Cerebellum (tissue), 4 donors: ENCODE measurements at places on chromosomes 16 and 17.
A peak's percentile ranks its signal among the peaks of the same experiment; 100 is the strongest.

GRCh38 chr17:44111777-44112176 lies 11.7 kb downstream of the HDAC5 start:
- no peak for DNase-seq

- no peak for DNase-seq
Measured at GRCh38 chr17:4509401-4509800, 10.7 kb downstream of the SPNS2 start.

DNA sequence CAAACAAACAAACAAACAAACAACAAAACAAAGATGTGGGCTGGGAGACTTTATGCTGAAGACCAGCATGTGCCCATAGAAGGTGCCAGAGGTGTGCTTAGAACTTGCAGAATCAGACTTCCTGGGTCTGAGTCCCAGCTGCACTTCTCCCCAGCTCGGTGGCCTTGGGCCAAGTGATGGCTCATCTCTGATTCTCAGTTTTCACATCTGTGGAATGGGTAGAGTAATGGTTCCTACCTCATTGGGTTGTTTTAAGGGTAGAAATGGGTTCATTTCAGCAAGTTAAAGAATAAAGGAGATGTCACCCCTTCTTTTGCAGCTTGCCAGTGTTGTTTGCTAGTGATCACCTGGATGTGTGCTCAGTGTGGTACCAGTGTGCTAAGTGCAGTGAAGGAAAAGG lies 10.7 kb downstream of the NKD1 start:
- no peak for DNase-seq

DNA sequence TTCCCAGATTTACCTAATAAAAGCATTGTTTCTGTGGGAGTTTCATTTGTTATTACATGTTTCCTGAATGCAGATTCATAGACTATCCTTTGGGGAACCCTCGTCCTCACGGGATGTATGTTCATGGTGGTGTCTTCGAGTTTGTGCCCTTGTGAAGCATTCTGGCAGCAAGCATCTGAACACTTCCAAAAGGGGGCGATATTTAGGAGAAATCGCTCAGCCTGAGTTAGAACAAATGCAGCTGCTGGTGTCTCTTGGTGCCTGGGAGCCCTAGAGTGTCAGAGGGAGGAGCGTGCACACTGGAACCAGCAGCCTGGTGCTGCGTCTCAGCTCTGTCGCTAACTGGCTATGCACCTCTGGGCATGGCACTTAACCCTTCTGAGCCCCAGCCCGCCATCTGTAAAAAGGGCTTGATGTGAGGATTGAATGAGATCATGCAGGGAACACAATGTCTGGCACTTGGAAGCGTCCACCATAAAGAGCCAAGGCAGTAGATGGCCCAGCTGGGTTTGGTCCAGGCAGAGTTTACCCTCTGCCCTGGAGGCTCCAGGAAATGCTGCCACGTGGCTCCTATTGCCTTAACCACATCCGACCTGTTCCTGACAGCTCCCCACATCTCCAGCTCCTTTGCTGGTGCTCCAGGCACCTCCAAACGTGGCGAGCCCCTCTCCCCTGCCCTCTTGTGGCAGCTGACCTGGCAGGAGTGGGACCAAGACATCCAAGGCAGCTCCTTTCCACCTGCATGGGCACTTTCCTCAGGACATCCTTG lies 25.0 kb upstream of the C16orf78 start:
- peak; percentile 60 for DNase-seq

DNA sequence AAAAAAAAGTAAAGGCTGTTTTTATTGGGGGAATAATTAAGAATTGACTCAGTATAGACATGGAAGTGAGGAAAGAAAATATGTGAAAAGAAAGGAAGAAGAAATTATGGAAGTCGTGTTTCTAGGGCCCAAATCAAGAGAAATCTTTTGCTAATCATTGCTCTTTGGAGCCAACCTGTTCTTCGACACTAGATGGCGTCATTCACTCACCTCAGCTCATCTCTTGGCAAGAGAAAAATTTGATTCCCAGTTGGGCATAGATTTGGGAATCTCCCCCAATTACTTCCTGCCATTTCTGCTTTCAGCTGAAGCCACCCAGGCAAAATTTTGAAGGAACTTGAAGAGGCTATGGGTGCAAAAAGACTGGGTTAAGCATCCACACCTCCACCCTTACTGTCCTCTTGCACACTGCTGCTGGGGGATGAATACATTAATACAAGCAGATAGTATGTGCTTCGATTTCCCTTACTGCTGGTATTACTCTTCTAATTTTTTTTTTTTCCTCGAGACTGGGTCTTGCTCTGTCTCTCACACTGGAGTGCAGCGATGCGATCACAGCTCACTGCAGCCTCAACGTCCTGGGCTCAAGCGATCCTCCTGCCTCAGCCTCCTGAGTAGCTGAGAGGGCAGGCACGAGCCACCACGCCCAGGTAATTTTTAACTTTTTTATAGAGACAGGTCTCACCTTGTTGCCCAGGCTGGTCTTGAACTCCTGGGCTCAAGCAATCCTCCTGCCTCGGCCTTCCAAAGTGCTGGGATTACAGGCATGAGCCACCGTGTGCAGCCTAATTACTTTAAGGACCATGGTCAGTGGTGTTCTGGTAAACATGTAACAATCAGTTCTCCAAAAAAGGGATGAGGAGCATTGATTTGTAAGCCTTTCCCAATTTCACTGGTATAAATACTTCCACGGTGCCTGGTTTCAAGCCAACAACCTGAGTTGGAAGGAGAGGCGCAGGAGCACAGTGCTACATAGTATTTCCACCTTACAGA lies 13.5 kb downstream of the PSMD7 start:
- peak; percentile 59 for DNase-seq

GRCh38 chr17:49050611-49051010 lies 53.4 kb downstream of the IGF2BP1 start:
- DNase-seq: no peak

- DNase-seq: no peak
Measured at GRCh38 chr17:28317966-28318758, 838 bp upstream of the TMEM97 start.

GRCh38 chr17:57461082-57461481 lies 204.8 kb downstream of the MSI2 start:
- no peak for DNase-seq

GRCh38 chr17:61363601-61364462 lies 35.8 kb upstream of the TBX2 start:
- DNase-seq: no peak

DNA sequence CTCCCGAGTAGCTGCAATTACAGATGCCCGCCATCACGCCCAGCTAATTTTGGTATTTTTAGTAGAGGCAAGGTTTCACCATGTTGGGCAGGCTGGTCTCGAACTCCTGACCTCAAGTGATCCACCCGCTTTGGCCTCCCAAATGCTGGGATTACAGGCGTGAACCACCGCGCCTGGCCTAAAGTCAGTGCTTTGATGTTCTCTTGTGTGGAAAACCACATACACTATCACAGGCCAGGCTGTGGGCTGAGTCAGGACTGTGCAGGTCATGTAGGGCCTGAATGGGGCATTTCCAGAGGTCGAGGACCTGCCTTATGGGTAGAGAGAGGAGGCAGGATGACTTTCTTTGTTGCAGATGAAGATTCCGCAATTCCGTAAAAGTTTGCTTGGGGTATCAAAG lies 5.1 kb upstream of the MT3 start:
- no peak for DNase-seq

- DNase-seq: no peak
Measured at GRCh38 chr17:11898526-11899235, 98.6 kb downstream of the ZNF18 start.
